ENCODE measurements at places on chromosomes 1 and 21. TPM values are rescaled to one million over a fixed set of nuclear protein-coding genes. Genes with fewer than 3 reads are reported as not detected.

GRCh38 chr1:156963621-156964020, 43.2 kb downstream of the LRRC71 start:
- H3K36me3 ChIP-seq: no peaks in the 10 kb centered on the region
- DNase-seq: peak; percentile 15
- H3K27me3 ChIP-seq: no peaks in the 10 kb centered on the region
- H3K4me1 ChIP-seq: peaks cover 22% of the 10 kb centered on the region
- H3K27ac ChIP-seq: peak overlapping the region; percentile 65

DNA sequence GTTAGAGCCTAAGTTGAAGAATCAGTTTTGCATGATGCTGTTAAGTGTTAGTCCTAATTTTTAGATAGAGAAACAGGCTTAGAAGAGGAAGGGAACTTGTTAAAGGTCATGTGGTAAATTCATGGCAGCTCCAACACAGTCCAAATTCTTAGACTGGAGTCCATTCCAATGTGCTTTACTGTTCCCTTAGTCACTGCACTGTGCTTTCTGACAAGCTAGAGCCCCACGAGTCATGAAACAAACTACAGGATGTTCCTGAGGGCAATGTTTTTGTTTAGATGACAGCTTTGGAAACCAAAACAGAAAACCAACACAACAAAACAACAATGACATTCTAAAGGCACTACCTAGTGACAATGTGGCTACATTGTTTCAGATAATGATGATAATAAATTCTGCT, 23.1 kb upstream of the RGS4 start:
- H3K36me3 ChIP-seq: no peaks in the 10 kb centered on the region
- H3K4me3 ChIP-seq: no peak overlapping the region
- no peaks in the 10 kb centered on the region for H3K4me1 ChIP-seq
- H3K27ac ChIP-seq: no peak overlapping the region
- DNase-seq: no peak

Gene NR1I3
- not detected for total RNA-seq

- peaks cover 75% of the 10 kb centered on the region for H3K27me3 ChIP-seq
- peak overlapping the region; percentile 18 for H3K27ac ChIP-seq
- DNase-seq: no peak
- H3K4me1 ChIP-seq: peaks cover 69% of the 10 kb centered on the region
- no peaks in the 10 kb centered on the region for H3K36me3 ChIP-seq
- H3K4me3 ChIP-seq: peak overlapping the region; percentile 42
Observed at GRCh38 chr1:117654493-117655219, 48.8 kb downstream of the TENT5C start.

DNA sequence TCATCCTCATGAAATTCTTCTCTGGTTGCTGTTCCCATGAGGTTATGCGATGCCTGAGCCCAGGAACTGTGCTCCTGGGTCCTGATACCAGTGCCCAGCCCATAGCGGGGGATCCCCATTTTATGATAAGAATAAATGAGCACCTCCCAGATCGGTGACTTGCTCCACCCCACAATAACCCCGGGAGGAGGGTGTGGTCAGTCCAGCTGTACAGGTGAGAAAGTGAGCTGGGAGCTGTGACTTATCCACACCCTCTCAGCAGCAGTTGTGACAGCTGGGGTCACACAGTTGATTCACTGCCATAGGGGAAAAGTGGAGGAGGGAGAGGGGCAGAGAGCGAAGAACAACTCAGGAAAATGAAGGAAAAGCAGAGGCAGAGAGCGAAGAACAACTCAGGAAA, 33.4 kb downstream of the OR2G3 start:
- H3K27me3 ChIP-seq: peaks cover 41% of the 10 kb centered on the region
- peak overlapping the region; percentile 38 for H3K4me3 ChIP-seq
- no peaks in the 10 kb centered on the region for H3K36me3 ChIP-seq
- H3K27ac ChIP-seq: no peak overlapping the region
- H3K4me1 ChIP-seq: no peaks in the 10 kb centered on the region
- no peak for DNase-seq

- H3K36me3 ChIP-seq: peaks cover 31% of the 10 kb centered on the region
- no peaks in the 10 kb centered on the region for H3K27me3 ChIP-seq
- peaks cover 44% of the 10 kb centered on the region for H3K4me1 ChIP-seq
- DNase-seq: no peak
- H3K4me3 ChIP-seq: no peak overlapping the region
Observed at GRCh38 chr1:52641307-52641706, 8.3 kb downstream of the SHISAL2A start.

Gene KRTAP6-3
- not detected for total RNA-seq

Gene KRTAP10-7
- total RNA-seq: not detected

GRCh38 chr1:182035097-182035770, 26.3 kb downstream of the ZNF648 start:
- no peak for DNase-seq
- H3K4me3 ChIP-seq: no peak overlapping the region

DNA sequence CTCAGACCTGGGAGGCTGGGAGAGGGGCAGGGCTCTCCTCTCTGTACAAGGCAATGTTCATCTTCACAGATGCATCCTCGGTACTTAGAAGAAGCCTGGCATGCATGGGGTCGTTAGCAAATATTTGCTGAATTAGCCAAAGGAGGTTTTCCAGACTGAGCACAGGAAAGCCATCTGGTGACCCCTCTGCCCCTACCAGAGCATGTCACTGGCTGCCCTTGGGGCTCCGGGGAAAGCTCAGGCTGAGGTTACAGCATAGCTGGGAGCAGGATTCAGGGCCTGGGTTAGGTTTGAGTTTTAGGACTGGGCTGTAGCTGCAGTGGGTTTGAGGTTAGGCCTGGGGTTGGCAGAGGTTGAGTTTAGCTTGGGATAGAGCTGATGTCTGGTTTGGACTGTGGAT, 43.4 kb upstream of the ZBTB40 start:
- DNase-seq: no peak
- no peaks in the 10 kb centered on the region for H3K4me1 ChIP-seq
- H3K4me3 ChIP-seq: no peak overlapping the region
- no peak overlapping the region for H3K27ac ChIP-seq

Gene KRTAP27-1
- not detected for total RNA-seq

- H3K36me3 ChIP-seq: no peaks in the 10 kb centered on the region
- H3K4me1 ChIP-seq: peaks cover 1% of the 10 kb centered on the region
- H3K27ac ChIP-seq: no peak overlapping the region
- no peak overlapping the region for H3K4me3 ChIP-seq
Observed at GRCh38 chr21:32576011-32576410, 9.3 kb downstream of the TCP10L start.

- no peaks in the 10 kb centered on the region for H3K36me3 ChIP-seq
- DNase-seq: no peak
- peaks cover 7% of the 10 kb centered on the region for H3K4me1 ChIP-seq
- no peak overlapping the region for H3K4me3 ChIP-seq
- H3K27me3 ChIP-seq: no peaks in the 10 kb centered on the region
- H3K27ac ChIP-seq: peak overlapping the region; percentile 24
Observed at GRCh38 chr1:25933479-25934365, 27.5 kb upstream of the STMN1 start.

Gene JAM2
- total RNA-seq: 2.5 TPM

Gene NGF
- not detected for total RNA-seq

- H3K4me3 ChIP-seq: no peak overlapping the region
- H3K27ac ChIP-seq: no peak overlapping the region
- DNase-seq: no peak
- no peaks in the 10 kb centered on the region for H3K36me3 ChIP-seq
- no peaks in the 10 kb centered on the region for H3K27me3 ChIP-seq
- H3K4me1 ChIP-seq: no peaks in the 10 kb centered on the region
Observed at GRCh38 chr1:98340511-98340910, 321.0 kb upstream of the SNX7 start.

- no peak overlapping the region for H3K27ac ChIP-seq
- H3K36me3 ChIP-seq: no peaks in the 10 kb centered on the region
- H3K4me1 ChIP-seq: no peaks in the 10 kb centered on the region
- DNase-seq: no peak
- no peak overlapping the region for H3K4me3 ChIP-seq
- peaks cover 41% of the 10 kb centered on the region for H3K27me3 ChIP-seq
Observed at GRCh38 chr1:175839779-175840669, 96.6 kb upstream of the TNR start.

Gene LRIG2
- total RNA-seq: 6.5 TPM

Gene RIPPLY3
- 0.10 TPM for total RNA-seq

GRCh38 chr1:6965083-6965934, 180.1 kb downstream of the CAMTA1 start:
- no peak overlapping the region for H3K27ac ChIP-seq
- H3K27me3 ChIP-seq: peaks cover 55% of the 10 kb centered on the region
- peaks cover 35% of the 10 kb centered on the region for H3K4me1 ChIP-seq

GRCh38 chr1:84145068-84145467, 997 bp downstream of the PRKACB start:
- H3K4me1 ChIP-seq: peaks cover 33% of the 10 kb centered on the region
- peak overlapping the region; percentile 96 for H3K27ac ChIP-seq
- no peaks in the 10 kb centered on the region for H3K27me3 ChIP-seq
- peaks cover 4% of the 10 kb centered on the region for H3K36me3 ChIP-seq
- no peak for DNase-seq

DNA sequence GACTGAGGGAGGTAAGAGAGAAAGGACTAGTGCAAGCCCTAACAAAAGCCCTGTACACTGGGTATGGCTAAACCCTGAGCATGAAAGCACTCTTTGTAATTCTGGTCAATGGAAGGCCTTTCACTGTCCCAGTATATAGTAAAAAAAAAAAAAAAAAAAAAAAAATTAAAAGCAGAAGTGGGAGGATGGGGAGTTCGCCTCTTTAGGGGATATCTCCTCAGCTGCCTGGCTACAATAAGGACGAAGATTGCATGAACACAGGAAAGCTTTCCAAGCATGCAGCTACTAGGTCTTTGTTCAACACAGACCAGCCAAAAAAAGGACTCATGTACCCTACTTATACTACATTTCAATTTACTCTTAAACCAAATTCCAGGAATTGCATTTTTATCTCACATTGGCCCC, 59.1 kb downstream of the EIF4G3 start:
- H3K4me1 ChIP-seq: peaks cover 2% of the 10 kb centered on the region
- no peaks in the 10 kb centered on the region for H3K27me3 ChIP-seq
- DNase-seq: no peak
- no peak overlapping the region for H3K4me3 ChIP-seq

Gene C8B
- total RNA-seq: not detected

DNA sequence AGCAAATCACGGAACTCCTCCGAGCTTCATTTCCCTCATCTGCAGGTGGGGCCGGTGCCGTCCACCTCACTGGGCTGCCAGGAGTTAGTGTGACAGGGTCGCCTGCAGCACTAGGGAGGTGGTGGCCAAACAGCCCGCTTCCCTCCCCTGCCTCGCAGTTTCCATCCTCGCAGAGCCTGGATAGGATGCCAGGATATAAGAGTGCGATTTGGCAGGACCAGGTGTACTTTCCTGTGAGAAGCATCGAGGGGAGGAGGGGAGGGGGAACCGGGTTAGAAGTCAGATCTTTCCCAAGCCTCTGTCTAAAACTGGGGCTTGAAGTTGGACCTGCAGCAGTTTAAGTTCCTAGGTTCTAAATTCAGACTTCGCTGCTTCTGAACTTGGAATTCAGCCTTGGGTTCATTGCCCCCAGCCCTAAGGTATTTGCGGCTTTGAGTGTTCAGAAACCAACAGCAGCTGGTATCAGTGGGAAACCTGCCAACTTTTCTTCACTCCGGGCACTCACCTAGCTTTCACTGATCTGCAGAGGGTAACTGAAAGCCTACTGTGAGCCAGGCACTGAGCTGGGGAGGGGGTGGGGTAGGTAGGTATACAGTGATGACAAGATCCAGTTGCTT, 1.7 kb upstream of the JUN start:
- DNase-seq: peak; percentile 12
- H3K36me3 ChIP-seq: peaks cover 36% of the 10 kb centered on the region
- peak overlapping the region; percentile 92 for H3K4me3 ChIP-seq
- H3K27ac ChIP-seq: peak overlapping the region; percentile 96
- peaks cover 33% of the 10 kb centered on the region for H3K4me1 ChIP-seq
- no peaks in the 10 kb centered on the region for H3K27me3 ChIP-seq

- H3K36me3 ChIP-seq: peaks cover 20% of the 10 kb centered on the region
- no peaks in the 10 kb centered on the region for H3K27me3 ChIP-seq
- H3K4me1 ChIP-seq: peaks cover 28% of the 10 kb centered on the region
Observed at GRCh38 chr21:46226146-46226545, 2.4 kb downstream of the LSS start.

Gene COL11A1
- not detected for total RNA-seq
